ENCODE measurements at places on chromosomes 4 and X.
A peak's percentile ranks its signal among the peaks of the same experiment; 100 is the strongest.

DNA sequence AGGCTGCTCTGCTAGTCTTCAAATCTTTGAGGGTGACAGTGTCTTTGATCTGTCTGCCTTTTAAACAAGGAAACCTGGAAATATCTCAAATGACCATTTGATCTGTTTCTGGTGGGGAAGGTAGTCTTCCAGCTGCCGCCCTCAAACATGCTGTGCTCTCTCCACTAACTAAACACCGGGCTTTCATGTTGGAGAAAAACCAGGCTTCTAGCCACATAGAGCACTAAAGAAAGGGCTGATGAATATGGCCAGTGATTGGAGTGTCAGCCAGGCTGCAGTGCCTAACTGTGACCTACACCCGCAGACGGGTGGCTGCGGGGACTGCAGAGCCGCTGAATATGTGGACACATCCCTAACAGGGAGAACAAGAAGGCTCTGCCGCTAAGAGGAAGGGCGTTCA is 85.9 kb downstream of the UNC5C start:
- DNase-seq: no peak

GRCh38 chr4:13983189-13983790 is 355.8 kb upstream of the BOD1L1 start:
- DNase-seq: no peak

- no peak for DNase-seq
Observed at GRCh38 chr4:143420227-143420626, 83.6 kb downstream of the GAB1 start.

DNA sequence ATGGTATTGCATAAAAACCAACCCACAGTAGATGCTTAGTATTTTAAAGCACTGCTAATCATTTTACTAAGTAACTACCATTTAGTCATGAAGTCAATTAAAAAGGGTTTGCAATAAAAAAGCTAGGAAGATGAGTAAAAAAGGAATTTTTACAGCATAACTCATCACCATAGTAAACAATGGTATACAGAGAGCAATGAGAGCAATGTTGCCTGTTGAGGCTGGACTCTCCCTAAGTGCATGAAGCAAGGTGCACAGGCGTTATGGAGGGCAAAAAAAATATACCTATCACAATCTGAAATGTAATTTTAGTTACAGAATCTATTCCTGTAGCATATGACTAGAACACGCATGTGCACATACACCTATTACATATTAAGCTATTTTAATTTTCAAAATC is 129.6 kb upstream of the BMP3 start:
- DNase-seq: no peak

GRCh38 chr4:108979759-108980158 is 216.9 kb upstream of the ETNPPL start:
- no peak for DNase-seq

- no peak for DNase-seq
Observed at GRCh38 chr4:124642846-124643245, 69.7 kb downstream of the ANKRD50 start.

- no peak for DNase-seq
Observed at GRCh38 chrX:19829814-19830213, 57.6 kb downstream of the SH3KBP1 start.

DNA sequence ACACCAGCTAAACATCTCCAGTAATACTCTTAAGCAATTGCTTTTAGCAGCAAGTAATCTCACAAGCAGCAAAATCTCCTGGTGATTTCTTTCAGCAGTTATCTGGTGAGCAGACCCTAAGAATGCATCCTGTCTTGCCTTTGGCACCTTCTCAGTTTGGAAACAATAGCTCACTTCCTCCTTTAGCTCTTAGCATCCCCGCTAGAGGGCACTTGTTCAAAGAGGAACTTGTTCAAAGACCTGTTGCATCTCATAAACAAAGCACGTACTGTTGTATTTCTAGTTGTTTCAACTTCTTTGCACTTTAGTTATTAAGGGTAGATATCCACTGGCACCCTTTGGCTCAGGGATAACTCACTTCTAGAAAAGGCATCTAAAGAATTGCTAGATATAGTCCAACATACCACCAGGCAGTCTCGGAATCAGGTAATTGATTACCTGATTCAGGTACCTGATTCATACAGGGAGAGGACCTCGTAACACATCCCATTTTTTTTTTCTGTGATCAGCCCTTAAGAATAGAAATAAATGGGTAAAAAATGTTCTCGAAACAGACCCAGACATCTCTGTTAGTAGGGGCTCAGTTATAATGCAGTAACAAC is 81.9 kb upstream of the QRFPR start:
- DNase-seq: peak; percentile 5

GRCh38 chr4:78065508-78066192 is 8.5 kb downstream of the FRAS1 start:
- DNase-seq: no peak

- no peak for DNase-seq
Observed at GRCh38 chrX:73206366-73206765, 8.3 kb downstream of the NAP1L2 start.

DNA sequence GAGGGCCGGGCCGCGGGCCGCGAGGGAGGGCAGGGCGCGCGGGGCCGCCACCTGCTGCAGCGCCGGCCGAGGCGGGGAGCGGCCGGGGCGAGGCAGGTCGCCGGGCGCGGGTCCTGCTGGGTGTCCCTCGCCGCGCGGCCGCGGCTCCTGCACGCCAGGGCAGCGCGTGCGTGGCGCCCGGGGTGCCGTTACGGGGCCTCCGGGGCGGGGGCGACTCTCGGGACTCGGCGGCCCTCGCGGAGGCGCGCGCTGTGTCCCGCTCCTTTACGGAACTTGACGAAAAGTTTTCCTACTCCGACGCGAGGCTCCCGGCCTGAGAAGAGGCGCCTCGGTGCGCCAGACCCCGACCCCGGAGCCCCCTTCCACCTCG is 329 bp downstream of the TBC1D14 start:
- DNase-seq: no peak

DNA sequence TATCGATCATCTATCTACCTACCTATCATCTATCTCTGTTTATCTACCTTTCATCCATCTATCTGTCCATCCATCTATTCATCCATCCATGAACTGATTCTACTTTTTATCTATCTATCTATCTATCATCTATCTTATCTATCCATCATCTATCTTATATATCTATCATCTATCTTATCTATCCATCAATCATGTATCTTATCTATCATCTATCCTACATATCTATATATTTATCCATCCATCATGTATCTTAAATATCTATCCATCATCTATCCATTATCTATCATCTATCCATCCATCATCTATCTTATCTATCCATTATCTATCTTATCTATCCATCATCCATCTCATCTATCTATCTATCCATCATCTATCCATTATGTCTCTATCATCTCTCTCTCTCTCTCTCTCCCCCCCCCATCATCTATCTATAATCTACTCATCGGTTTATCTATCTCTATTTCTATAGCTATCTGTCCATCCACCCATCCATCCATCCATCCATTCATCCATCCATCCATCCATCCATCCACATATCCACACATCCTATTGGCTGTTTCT is 20.9 kb downstream of the ARSD start:
- DNase-seq: no peak

- no peak for DNase-seq
Observed at GRCh38 chr4:122903766-122904288, 18.6 kb downstream of the NUDT6 start.

- no peak for DNase-seq
Observed at GRCh38 chr4:181793096-181793495, 450.1 kb upstream of the TENM3 start.

DNA sequence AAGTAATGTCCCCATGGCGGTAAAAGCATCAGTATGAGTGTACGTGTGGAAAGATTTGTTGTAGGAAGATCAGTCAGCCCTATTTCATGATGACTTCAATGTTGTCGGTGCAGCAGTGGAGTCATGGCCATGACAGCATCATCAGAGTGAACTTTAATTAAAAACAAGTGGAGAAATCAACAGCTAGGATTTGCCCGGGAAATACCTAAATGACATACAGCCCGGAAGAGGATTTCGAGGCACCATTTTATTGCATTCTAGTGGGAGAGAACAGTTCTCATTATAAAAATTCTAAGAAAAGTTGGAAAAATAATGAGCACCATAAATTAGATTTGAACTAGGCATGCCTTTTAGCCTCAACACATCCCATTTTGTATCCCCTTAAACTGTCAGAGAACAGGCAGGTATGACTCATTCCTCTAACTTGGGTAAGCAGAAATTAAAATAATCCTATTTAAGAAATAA is 170.1 kb downstream of the SHROOM3 start:
- DNase-seq: no peak

GRCh38 chrX:74133156-74133796 is 170.7 kb upstream of the ZCCHC13 start:
- DNase-seq: peak; percentile 60

DNA sequence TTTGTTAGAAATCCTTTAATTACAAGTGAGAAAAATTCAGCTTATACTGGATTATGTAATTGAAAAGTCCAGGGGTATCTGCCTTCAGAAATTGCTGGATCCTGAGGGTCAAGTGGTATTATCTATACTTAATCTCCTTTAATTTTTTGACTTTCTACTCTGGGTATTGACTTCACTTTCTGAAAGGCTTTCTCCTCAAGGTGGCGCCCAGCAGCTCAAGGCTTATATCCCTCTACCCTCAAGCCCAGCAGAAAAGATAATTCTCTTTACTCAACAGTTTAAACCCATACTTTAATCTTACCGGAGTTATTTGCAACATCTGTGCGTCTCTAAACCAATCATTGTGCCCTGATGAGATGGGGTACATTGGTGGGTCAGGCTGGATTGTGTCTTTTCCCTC is 129.5 kb downstream of the LARP7 start:
- no peak for DNase-seq

DNA sequence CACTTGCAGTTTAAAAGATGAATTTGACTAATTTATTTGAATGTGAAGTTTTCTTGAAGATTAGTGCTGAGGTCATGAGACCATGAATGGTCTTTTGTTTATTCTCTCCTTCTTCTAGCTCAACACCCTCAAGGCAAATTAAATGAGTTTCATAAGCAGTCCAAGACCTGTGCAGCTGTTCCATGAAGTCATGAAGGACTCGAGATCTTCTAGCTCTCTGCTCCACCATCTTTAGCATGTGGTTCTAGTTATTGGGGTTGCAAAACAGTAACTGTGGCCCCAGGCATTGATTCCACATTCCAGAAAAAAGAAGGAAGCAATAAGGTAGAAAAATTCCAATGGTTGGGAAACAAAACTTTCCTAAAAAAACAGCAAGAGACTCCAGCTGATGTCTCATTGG is 84.2 kb upstream of the HS3ST1 start:
- no peak for DNase-seq

DNA sequence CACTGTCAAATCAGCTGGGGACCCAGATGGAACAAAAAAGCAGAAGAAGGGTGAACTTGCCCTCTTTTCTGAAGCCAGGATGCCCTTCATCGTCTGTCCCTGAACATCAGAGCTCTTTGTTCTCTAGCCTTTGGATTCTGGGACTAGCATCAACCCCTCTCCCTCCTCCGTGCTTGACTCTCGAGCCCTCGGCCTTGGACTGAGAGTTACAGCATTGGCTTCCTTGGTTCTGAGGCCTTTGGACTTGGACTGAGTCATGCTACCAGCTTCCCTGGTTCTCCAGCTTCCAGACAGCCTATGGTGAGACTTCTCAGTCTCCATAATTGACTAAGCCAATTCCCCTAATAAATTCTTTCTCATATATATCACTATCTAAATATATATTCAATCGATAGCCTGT is 38.4 kb downstream of the WDFY3 start:
- DNase-seq: no peak

DNA sequence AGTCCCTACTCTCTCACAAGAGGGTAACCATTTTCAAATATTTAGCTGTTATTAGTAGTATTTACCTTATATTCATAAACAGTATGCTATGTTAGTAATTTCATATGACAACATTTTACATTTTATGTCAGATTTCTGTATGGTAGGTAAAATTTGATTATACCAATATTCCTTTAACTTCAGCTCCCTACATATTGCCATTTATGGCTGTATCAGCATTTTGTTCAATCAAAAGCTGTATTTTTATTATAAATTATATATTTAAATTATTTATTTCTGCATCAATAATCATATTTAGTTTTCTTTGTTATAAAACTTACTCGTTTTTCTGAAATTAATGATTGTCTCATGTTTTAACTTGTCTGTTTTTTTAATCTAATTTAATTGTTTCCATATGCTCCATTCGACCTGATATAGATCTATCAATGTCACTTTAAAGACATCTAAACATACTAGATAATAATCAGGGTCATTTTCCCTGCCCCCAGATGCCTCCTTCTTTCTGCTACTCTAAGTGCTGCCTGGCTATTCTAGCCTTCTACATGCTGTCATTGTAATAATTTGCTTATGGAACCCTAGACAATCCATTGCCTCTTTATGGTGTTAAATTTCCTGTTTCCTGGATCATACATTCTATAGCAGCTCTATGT is 1976.7 kb upstream of the ADGRL3 start:
- DNase-seq: no peak
